Activated CD8-positive, alpha-beta memory T cell treated with anti-CD3 and anti-CD28 coated beads for 1 hour (primary cell): ENCODE measurements at places on chromosomes 13 and 19.

GRCh38 chr19:45919678-45920077, 5.1 kb upstream of the NANOS2 start:
- DNase-seq: no peak

- DNase-seq: no peak
Measured at GRCh38 chr19:45591004-45591637, 6.5 kb upstream of the OPA3 start.

GRCh38 chr19:38658462-38659306, 11.2 kb downstream of the ACTN4 start:
- no peak for DNase-seq

GRCh38 chr19:16386619-16387240, 62.1 kb downstream of the KLF2 start:
- no peak for DNase-seq

DNA sequence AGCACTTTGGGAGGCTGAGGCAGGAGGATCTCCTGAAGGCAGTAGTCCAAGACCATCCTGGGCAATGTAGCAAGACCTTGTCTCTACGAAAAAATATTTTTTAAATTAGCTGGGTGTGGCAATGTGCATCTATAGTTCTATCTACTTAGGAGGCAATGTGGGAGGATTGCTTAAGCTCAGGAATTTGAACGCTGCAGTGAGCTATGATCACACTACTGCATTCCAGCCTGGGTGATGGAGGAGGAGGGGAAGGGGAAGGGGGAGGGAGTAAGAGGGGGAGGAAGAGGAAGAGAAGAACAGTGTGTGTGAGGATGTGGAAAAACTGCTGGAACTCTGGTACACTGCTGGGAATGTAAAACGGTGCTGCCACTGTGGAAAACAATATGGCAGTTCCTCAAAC, 9.2 kb upstream of the CLIP3 start:
- DNase-seq: no peak

- DNase-seq: no peak
Measured at GRCh38 chr13:67696775-67697174, 466.6 kb upstream of the PCDH9 start.

DNA sequence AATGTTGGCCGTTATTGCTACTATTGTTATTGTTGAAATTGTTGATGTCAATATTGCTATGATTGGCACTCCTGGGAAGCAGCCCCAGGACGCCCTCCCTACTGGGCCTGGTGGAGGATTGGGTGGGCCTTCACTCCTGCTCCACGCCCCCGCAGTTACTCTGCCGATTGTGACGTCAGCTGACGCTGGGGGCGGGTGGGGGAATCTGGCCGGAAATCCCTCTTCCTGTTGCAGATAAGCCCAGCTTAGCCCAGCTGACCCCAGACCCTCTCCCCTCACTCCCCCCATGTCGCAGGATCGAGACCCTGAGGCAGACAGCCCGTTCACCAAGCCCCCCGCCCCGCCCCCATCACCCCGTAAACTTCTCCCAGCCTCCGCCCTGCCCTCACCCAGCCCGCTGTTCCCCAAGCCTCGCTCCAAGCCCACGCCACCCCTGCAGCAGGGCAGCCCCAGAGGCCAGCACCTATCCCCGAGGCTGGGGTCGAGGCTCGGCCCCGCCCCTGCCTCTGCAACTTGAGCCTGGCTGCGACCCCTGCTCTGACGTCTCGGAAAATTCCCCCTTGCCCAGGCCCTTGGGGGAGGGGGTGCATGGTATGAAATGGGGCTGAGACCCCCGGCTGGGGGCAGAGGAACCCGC, at the start of gene ETV2:
ETV2 (plus strand) TSS at position 231 of the 637 bp plus-strand sequence. CDS start 716 bp downstream, outside the sequence.
- peak; percentile 31 for DNase-seq
